Kidney (tissue), 22 donors: ENCODE measurements at places on chromosomes 13 and 19. TPM values are rescaled to one million over a fixed set of nuclear protein-coding genes. Genes with fewer than 3 reads are reported as not detected.

- DNase-seq, result no peak
Observed at GRCh38 chr13:107373551-107373950, 805.6 kb upstream of the ARGLU1 start.

DNA sequence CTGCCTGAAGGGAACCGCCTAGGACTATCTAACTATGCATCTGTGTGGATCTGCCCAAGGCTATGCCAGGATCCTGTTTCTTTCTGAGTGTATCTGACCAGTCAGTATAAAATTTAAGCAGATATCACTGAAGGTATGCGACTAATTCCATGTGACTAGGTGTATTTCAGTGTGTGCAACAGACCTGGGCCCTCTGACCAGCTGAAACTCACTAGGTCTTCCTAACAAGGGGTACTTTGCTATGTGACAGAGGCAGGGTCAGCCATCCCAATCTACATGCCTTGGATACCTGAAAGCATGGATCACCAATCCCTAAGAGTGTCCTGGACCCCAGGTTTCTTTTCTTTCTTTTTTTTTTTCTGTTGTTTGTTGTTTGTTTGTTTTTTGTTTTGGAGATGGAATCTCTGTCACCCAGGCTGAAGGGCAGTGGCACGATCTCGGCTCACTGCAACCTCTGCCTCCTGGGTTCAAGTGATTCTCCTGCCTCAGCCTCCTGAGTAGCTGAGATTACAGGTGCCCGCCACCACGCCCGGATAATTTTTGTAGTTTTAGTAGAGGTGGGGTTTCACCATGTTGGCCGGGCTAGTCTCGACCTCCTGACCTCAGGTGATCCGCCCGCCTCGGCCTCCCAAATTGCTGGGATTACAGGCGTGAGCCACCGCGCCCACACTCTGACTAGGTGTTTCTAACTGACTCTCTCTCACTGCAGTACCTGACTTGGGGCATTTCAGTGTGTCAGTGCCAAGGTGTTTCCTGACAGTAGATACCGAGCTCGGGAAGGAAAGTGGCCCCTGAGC lies 43.5 kb downstream of the FCGBP start:
- no peak for DNase-seq

- DNase-seq, result no peak
Observed at GRCh38 chr13:71213252-71213821, 653.7 kb downstream of the DACH1 start.

- no peak for DNase-seq
Observed at GRCh38 chr13:77623806-77624205, 73.7 kb upstream of the SLAIN1 start.

DNA sequence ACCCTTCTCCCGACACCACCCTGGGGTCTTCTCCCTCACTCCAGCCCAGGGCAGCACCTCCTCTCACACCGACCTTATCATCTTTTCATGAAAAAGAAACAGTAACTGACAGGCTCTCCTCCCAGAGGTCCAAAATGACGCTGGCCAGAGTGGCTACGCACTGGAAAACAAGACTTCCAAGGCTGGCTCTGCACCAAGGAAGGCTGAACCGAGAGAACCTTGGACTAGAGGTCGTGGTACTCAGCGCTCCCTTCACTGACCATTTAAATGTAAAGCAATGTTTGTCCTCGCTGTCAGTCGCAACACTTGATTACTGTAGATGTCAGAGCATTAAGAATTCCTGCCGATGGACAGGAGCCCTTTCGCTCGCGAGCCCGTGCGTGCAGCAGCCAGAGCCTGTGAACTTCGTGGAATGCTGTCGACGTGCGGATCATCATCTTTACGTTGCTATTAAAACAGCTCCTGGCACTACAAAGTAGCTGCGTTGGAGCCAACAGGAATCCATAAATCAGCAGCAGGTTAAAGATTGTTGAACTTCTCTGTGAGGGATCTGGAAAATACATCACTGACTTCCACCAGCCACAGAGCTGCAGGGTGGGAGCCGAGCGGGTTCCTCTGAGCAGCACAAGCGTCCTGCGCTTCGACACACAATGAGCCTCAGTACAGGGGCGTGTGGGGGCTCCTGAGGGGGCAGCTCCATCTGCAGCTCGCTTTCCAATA lies 125.5 kb upstream of the MCF2L start:
- DNase-seq, result peak; percentile 65

DNA sequence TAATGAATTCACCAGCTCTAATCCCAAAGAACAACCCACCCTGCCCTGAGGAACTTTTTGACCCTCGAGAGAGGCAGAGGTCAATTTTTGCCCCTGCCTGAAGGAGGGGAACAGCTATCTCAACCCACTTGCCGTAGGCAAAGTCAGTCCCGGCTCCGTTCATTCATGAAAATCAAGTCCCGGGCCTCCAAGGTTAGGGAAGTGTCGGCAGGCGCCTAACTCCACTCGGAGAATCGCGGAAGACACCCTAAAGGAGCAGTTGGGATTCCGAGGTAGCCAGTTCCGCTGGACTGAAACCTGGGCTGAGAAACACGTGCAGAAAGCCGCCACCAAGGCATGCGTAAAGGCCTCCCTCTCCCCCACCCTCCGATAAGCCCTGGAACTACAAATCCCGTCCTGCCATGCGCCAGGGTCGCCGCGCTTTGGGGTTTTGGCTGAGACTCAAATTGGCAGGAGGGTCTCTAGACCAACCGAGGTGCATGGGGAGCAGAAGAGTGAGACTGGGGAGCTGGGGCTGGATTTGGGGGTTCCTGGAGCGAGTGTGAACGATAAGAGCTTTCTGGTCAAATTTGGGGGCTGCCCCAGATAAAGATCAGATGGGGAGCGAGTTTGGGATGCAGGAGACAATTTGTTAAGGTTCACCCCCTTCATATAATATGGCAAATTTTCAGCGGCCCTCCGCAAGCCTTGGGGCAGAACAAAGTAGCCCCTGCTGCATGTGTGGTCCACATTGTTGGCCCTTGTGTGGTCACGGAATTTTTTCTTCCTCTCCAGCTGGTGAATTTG lies at the start of gene TNPO2:
TNPO2 (minus strand) TSS at position 292 of the 786 bp plus-strand sequence. CDS start 2,955 bp downstream, outside the sequence.
- DNase-seq, result peak; percentile 86

DNA sequence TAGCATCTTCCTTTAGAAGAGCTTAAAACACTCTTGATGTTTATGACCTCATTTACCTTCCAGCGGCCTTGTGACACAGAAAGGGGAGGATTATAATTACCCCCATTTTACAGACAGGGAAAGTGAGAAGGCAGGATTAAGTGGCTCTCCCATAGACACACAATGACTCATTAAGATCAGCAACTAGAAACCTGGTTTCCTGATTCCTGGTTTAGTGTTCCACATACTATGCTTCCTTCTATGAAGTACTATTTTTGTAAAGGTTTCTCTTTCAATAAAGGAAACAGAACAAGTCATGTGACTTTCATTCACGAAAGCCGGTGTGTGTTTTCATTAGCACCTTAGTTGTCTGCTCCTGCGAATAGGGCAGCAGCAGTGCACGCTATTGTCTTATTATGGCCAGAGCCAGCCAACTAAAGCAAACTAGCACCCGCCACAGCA lies 8.3 kb downstream of the IRS2 start:
- DNase-seq, result no peak

DNA sequence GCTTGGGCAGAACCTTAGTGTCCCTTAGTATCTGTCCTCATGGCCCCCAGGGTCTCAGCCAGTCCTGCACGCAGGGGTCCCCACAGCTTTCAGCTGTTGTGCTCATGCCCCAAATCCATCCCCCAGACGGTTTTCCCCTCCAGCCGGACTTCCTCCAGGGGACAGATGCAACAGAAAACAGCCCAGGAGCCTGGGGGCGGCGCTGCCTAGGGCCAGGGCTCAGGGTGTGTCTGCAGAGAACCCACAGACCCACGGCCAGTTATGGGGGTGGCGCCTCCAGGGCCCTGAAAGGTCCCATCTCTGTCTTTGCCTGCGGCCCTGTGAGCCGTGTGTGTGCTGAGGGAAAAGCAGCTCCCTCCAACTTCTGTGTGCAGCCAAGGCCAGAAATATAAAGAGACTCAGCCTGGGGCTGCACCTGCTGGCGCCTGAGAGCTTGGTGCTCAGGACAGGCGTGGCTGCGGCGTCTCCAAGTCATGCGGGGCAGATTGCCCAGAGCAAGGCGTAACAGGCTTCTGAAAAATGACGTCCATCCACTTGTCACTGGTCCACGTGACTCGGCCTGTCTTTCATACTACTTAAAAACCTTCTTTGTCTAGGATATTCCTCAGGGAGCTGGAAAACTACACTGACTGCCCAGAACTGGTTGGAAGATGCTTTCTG lies 22.1 kb upstream of the F7 start:
- no peak for DNase-seq

The ZNF541 gene
- 0.69 TPM for total RNA-seq

The SHISA2 gene
- total RNA-seq, result 3.7 TPM

The ANGPTL8 gene
- total RNA-seq, result 1.9 TPM
